Stimulated activated CD4-positive, alpha-beta T cell treated with anti-CD3 and anti-CD28 coated beads, Interleukin-1b, Interleukin-23, amount 100 ng/mL, for 1 hour (primary cell): ENCODE measurements at places on chromosomes 2 and 18.

- DNase-seq: no peak
Observed at GRCh38 chr2:117828870-117829269, 14.4 kb downstream of the DDX18 start.

GRCh38 chr2:64799592-64800252 lies 146.0 kb upstream of the SERTAD2 start:
- no peak for DNase-seq

- DNase-seq: no peak
Observed at GRCh38 chr18:26711756-26712155, 153.8 kb downstream of the AQP4 start.

DNA sequence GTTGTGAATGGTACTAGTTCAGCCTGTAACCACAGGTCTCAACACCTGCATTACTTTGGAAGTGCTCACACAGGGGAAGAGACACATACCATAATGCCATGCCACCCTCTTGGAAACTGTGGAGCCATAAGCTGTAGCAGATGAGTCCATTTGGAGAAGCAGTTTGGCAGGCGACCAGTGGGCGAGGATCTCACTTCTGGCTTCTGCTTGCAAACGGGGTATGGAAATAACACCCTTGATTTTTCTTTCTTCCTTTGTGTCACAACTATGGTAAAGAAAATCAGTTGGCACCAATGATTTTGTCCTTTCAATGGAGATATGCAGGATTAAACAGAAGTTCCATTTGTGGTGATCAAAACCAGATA lies 28.6 kb downstream of the APOB start:
- no peak for DNase-seq

DNA sequence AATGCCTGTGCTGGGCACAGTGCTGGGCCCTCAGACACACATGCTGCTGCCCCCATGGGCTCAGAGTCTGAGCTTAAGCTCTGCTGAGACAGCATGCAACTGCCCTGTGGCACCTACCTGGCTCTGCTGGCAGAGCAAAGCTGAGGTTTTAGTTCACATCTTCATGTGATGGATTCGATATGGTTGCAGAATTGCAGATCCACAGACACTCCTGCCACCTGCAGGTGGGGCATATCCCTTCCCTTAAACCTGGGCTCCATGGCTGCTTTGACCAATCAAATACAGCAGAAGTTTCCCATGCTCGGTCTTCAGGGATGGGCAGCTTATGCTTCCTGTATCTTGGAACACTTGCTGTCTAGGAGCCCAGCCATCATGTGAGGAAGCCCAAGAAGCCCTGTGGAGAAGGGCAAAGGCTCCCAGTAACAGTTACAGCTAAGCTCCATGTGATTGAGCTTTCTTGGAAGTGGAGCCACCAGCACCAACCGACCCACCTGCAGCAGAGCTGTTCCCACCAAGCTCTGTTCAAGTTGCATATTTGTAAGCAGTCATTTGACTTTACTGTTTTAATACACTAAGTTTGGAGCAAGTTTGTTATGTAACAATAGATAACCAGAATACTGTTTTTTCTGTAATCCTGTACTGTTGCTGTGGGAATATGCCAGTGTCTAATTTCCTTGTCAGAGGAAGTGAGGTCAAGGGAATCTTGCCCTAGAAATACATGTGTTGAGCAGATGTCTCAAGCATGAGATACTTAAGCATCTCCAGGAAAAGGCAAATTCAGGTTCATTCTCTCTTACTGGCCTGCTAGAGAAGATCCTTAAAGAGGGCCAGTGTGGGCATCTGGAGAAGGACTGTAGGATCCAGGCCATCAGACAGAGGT lies 79.3 kb downstream of the SH3RF3 start:
- DNase-seq: no peak

DNA sequence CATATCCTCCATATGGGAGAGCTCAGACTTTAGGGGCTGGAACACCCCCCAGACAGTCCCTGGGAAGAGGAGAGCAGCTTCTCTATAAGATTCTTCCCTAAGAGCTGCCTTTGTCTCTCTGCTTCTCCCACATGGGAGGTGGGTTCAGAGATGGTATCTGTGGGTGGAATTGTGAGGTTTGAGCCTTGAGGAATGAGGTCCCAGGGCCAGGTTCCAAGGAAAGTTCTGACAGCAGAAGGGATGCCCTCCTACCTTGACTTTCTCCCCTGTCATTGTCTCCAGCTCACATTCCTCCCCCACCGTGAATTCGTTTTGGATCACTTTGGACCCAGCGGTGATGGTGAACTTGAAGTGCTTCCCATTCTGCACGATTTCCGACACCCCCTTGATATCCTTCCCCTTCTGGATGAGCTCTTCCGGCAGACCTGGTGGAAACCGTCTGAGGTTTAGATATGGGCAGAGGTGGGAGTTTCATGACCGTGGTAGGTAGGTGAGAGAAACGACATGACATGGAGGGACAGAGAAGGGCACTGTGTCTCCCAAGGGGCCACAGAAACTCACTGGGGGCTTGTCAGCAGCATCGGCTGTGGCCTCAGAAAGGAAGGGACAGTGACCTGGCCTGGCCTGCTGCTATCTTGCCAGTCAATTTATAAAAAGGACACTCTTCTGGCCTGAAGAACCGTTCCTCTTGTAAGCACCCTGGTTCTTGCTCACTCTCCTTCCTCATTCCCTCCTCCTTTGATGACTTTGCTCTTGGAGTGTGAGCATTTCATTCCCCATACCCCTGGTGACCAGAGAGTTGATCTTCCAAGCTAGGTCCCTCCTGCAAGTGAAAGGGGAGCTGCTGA lies 1.7 kb downstream of the FABP1 start:
- DNase-seq: no peak

DNA sequence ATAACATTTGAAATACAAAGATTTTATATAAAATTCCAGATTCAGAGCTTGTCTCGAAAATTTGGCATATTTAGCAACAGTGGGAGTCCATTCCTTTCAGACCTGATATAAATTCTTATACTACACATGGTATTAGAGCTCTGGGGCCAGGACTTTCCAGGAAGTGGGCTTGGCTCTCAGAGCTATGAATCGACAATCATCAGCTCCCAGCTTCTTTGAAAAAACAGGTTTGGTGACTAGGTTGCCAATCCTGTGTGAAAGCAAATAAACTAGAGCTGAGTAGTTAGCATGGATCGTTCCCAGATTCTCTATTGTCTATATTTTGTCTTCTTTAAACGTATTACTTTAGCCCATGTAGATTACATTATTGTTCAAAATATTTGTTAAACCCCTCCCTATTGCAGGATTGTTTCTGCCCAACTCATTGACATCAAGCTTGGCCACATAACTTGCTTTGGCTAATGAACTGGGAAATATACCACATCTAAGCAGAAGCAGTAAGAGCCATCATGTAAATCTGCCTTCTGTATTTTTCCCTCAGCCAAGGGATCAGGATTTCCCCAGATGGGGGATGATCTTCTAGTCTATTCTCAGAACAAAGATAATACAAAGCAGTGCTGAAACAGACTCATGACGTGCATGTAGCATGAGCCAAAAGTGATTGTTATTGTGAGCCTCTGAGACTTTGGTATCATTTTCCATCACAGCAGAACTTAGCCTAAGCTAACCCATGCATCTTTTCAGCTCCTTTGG lies 105.4 kb downstream of the KCNH7 start:
- no peak for DNase-seq
